ENCODE measurements at places on chromosomes 5 and 9.

DNA sequence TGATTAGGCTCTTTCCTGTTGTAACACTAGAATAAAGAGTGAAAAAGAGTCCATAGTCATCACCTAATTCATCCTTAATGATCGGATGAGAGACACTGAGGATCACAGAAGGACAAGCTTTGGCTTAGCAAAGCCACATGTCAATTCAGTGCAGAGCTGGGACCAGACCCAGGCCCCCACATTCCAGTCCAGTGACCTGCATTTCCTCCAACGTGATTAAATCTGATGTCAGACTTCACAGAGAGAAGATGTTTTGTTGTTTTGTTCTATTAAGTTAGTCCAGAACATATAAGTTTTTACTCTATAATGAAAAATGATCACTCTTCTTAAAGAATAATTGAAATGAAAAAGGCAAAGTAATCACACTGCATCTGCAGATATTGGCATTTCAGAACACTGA, 377.9 kb upstream of the PAPPA start:
- DNase-seq, result no peak

GRCh38 chr5:149421372-149421685, 42.2 kb upstream of the IL17B start:
- no peak for DNase-seq

- no peak for DNase-seq
These were observed 59.7 kb upstream of the GARNL3 start for GRCh38 chr9:127204771-127205470.

- DNase-seq, result no peak
These were observed 223.2 kb upstream of the PANK3 start for GRCh38 chr5:168802337-168802736.

DNA sequence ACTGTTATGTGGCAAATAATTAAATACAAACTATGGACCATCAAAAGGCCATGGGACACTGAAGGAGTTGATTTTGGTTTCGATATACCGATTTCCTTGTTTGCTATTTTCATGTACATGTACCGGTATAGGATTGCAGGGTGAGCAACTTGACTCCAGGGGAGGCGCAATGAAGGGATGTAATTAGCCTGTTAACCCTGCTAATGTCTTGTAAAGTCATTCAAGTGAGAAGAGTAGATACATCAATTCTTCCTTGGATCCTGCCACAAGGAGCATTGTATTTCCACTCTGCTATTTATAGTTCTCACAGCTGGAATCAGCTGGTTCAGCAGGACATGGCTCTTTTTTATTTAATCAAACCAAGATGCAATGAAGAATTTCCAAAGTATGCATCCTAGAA, 102.0 kb downstream of the STK32A start:
- DNase-seq, result no peak

Data from GM04504 (cell line).